Activated CD4-positive, alpha-beta T cell treated with anti-CD3 and anti-CD28 coated beads for 4 hours (primary cell): ENCODE measurements at places on chromosomes 11 and 22.
A peak's percentile ranks its signal among the peaks of the same experiment; 100 is the strongest.

GRCh38 chr11:44829838-44830237 lies 103.1 kb downstream of the TSPAN18 start:
- no peak for DNase-seq

GRCh38 chr11:45411228-45411946 lies 125.2 kb upstream of the SYT13 start:
- DNase-seq = no peak

DNA sequence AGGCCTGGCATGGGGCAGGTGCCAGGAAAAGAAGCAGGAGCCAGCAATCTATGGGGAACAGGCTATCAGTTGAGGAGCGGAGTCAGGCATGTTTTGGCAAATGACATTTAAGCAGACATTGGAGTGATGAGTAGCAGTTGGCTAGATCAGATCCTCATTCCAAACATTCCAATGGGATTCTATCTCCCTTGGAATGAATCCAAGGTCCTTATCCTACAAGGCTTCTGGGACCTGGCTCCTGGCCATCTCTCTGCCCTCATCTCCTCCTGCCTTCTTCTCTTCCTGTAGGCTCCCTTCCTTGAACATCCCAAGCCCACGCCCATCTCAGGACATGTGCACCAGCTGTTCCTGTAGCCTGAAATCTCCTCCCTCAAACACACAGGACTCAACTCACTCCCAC lies 1074.5 kb downstream of the TBC1D22A start:
- no peak for DNase-seq

- no peak for DNase-seq
These were observed 148.8 kb downstream of the HIPK3 start for GRCh38 chr11:33405834-33406602.

DNA sequence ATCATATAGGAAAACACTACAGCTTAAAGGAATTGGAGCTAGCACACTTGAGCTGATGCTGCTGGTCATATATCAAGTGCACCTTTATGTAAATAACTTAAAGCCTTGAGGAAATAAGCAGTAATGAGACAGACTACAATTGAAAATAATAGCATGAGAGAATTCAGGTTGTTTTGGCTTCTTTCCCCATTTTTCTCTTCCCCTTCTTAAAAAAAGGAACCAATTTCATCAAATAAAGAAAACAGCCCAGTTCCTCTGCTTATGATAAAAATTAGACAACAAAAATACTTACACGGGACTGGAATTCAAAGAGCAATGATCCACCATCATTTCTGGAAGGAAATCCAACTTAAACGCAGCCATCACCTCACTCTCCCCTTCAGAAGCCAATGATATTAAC lies 50.2 kb upstream of the RAPSN start:
- no peak for DNase-seq

DNA sequence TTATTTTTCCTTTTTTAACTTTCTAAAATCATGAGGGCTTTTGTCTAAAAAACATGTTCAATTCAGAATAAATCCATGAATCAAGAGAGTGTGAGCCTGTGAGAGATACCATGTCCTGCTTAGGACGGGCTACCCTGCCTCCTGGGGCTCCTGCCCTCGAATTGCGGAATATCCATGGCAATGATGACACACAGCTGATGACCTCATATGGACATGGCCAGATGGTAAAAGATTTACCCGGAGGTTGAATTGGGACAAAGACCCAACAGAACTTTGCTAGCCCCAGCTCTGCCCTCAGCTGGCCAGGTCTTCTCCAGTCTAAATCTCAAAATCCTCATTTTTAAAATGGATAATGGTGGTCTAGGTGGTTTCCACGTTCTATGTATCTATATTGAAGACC lies 538.1 kb upstream of the API5 start:
- no peak for DNase-seq

GRCh38 chr22:35328472-35328885 lies 28.8 kb downstream of the TOM1 start:
- DNase-seq = no peak

GRCh38 chr11:86106916-86107315 lies 38.0 kb upstream of the PICALM start:
- DNase-seq = no peak

GRCh38 chr22:40178417-40179409 lies 988 bp downstream of the TNRC6B start:
- DNase-seq = peak; percentile 33

- no peak for DNase-seq
These were observed 815 bp upstream of the MS4A6A start for GRCh38 chr11:60183591-60184205.

DNA sequence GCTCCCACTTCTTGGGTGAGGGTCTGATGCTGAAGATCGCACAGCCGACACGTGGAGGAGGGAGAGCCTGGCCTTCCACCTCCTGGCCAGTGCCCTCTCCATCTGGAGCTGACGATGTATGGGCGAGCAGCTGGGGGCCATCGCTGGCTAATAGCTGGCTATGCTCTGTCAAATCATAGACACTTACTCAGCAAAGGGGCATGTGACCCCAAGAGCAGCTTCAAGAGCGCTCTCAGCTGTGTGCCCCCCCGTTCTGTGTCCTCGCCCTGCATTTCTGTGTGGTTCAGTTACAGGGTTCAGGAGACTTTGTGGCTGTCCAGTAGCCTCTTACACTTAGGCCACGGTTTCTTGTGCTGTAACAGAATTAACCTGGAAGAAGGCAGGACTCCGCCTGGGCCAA lies 26.4 kb downstream of the FBLN1 start:
- no peak for DNase-seq

DNA sequence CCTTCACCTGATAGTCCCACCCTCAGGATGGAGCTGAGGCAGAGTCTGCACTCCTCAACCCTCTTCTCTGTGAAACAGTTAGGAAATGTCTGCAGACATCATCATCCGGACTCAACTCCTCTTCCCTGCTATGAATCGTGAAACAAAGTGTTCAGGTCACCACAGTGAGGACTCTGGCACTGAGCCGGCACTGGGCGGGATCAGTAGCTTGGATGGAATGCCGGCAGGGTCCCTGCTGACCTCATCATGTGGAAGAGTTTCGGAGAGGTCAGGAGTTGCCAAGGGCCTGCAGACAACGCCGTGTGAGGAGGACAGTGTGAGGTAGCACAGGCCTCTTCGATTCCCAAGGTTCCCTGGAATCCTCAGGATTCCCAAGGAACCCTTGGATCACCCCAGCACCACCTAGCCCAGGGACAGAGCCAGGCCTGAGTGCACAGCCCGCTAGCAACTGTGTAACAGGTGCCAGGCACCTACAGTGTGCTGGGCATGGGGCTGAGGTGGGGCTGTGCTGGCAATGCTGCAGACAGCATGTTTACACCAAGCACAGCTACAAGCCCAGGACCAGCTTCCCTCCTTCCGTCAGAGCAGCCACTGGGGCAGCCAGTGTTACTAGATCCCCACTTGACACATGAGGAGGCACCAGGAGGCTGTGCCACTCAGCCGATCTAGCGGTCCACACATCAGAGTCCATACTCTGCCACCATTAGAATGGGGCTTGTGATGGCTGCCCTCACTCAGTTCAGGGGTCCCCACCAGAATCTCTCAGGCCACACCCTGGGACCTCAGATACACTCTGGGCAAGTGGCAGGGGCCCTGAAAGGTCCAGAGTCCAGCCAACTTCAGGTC lies 693 bp upstream of the LINC01488 start:
- no peak for DNase-seq

- no peak for DNase-seq
These were observed 2.3 kb downstream of the TMEM86A start for GRCh38 chr11:18700872-18701271.

DNA sequence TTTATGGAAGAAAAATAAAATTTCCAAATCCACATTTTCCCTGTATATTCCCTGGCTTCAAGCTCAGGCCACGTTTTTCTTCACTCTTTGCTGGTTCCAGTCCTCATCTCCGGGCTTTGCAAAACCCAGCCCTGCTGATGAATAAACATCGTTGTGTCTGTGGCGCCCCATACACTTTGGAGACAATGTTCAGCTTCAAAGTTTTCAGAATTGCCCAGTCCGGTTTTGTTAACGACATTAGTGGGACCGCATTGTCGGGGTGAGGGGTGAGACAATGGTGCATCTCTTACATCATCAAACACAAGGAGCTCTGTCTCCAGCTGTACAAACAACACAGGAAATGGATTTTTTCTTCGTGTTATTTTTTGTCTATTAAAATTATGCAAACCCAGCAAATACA lies 53.4 kb upstream of the HTATIP2 start:
- no peak for DNase-seq

DNA sequence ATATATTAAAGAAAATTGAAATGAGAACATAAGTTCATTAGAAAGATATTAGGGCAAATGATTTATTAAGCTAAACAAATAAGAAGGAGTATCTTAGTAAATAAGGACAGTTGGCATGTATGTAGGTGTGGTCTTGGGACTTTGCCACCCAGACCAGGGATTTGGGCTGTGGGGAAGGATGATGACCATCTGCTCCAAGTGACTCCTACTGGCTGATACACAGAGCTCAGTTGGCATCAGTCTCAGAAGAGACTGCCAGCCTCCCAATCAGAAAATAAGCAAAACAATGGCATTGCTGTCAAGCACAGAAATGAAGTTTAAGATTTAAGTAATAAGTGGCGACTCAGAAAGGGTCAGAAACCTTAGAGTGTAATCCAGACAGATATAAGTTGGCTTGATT lies 49.5 kb downstream of the PAX6 start:
- DNase-seq = no peak

DNA sequence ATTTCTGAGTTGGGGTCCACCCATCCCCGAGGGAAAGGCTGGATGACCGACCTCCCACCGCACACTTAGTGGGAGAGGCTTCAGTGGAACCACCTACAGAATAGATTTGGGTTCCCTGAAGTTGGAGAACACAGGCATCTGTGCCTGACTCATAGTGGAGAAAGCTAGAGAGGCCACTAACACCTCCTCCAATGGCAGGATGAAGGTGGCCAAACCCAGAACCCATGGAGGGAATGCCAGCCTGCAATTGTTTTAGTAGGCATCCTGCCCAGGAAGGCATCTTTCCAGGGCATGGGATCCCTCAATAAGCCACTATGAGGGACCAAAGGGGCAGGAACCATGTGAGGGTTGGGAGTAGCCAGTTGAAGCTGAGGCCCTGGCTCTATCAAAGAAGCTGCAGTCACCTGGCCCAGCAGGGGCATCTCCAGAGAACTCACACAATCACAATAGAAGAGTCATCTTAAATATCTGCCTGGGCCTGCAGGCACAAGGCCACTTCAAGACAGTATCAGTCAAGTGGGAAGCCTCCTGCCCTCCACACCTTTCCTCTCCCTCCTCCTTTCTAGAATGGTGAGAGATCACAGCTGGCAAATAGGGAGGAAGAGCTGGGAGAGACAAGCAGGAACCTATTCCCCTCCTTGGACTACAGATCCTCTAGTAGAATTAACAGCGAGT lies 124.1 kb upstream of the CSNK2A3 start:
- no peak for DNase-seq

DNA sequence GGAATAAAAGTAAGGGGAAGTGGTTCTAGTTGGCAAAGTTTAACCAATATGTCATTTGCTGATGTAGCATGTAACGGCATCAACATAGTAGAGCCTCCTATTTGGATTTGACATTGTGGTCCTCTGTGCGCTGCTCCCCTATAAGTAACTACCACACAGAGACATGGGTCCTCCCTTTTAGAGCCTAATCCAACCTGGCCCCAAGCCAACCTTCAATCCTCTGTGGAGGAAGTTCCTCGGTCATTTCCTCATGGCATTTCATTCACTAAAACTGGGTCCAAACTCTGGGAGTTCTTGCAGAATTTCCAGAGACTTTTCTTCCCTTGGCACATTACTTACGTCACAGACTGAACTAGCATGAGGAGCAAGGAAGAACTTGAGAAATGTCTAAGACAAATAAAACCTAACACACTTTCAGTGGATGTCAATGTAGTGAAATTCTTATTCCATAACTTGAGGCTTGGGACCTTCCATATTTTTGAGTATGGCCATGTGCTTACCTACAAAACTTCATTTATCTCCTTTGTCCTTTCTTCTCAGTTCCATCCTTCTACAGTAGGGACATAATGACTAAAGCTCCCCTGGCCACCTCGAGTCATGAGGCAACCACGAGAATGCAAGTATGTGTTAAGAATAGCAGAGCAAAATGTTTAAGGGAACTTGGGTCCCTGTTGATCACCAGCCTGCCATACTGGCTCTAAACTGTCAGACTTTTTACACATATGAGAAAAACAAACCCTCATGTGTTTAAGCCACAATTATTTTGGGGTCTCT lies 34.7 kb downstream of the MMP20 start:
- DNase-seq = no peak

DNA sequence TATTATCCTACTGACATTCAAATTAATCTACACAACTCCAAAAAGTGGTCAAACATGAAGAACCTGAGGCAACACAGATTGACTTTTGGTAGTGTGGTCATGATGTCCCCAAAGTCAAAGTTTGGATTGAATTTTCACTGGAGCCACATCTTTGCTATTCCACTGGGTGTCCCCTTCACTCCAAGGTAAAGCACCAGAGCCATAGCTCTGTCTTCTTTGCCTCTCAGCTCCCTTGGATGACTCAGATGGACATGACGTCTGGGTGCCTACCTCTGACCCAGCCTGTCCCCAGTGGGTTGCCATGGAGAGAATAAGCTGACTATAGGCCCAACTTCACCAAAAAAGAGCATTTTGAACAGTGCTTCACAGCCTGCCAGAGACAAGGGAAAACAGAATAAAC lies 57.4 kb upstream of the ARHGAP42 start:
- DNase-seq = no peak

DNA sequence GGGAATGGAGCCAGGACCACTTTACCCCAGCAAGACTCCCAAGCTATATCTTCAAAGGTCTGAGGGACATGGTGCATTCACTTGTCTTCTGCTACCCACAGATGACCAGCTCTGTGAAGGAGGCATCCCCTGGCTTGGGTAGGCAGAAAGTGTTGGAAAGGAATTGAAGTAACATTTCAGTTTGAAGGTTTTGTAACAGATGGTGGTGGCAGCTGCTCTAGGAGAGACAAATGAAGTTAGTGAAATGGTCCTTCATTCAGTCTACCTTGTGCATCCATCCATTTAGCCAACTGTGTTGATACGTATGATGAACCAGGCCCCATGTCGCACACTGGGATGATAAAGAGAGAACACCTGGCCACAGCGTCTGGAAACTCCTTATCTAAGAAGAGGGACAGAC lies 140.5 kb downstream of the COMMD9 start:
- DNase-seq = no peak

GRCh38 chr11:11563200-11563975 lies 58.4 kb downstream of the GALNT18 start:
- DNase-seq = no peak

- no peak for DNase-seq
These were observed 18.1 kb upstream of the LINC01488 start for GRCh38 chr11:69463181-69463994.

GRCh38 chr11:82980292-82980691 lies 78.8 kb downstream of the DDIAS start:
- no peak for DNase-seq

- no peak for DNase-seq
These were observed 47.8 kb downstream of the COPB1 start for GRCh38 chr11:14451825-14452224.

- DNase-seq = no peak
These were observed 183.1 kb downstream of the NAV2 start for GRCh38 chr11:19895776-19896175.
